ENCODE measurements at places on chromosomes 5 and 9.

DNA sequence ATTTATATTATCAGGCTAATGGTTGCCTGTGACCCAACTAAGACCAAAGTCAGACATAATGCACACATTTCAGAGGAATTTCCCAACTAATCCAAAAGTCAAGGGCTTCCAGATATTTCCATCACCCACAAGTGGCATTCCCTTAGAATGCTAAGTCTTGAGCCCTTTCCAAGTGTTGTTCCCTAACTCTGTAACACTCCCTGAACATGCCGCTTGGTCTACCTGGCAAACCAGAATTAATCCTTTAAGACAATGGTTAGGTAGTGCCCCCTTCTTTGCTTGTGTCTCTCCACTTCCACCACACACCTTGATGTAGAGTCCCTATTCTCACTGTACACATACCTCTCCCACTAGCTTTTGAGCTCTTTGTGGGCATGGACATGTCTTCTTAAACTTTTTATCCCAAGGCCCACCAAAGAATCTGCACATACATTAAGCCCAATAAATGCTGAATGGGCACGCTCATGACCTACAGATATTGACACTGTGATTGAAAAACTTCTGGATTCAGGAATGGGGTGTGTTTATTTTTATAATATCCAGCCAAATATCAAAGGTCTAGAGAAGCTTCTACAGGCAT, 37.8 kb upstream of the IFNE start:
- no peak for DNase-seq

GRCh38 chr5:178453224-178453623, 137.0 kb downstream of the COL23A1 start:
- DNase-seq = no peak

GRCh38 chr5:66989781-66990180, 206.8 kb downstream of the CD180 start:
- DNase-seq = no peak

- no peak for DNase-seq
Observed at GRCh38 chr5:83844449-83845068, 123.9 kb upstream of the HAPLN1 start.

GRCh38 chr9:121237916-121238315, 30.0 kb upstream of the GSN start:
- DNase-seq = no peak

DNA sequence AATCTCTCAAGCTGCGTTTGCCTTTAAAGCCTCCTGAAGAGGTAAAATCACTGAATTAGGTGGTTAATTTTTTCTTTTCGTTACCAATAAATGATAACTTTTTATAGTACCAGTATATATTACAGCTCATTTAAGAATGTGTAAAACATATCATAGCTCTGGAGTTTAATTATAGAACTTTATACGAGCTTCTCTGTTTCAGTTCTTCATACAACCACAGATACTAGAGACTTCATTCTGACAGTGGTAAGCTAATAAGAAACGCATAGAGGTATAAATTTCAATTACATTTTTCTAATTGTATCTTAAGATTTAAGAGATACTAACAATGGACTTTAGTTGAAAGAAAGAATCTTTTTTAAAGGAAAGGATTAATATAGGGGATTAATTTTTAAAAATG, 73.9 kb downstream of the PBX3 start:
- DNase-seq = no peak

- no peak for DNase-seq
Observed at GRCh38 chr9:28264368-28264767, 691.1 kb upstream of the C9orf72 start.

GRCh38 chr5:134111741-134112647, 2.5 kb upstream of the TCF7 start:
- DNase-seq = no peak

DNA sequence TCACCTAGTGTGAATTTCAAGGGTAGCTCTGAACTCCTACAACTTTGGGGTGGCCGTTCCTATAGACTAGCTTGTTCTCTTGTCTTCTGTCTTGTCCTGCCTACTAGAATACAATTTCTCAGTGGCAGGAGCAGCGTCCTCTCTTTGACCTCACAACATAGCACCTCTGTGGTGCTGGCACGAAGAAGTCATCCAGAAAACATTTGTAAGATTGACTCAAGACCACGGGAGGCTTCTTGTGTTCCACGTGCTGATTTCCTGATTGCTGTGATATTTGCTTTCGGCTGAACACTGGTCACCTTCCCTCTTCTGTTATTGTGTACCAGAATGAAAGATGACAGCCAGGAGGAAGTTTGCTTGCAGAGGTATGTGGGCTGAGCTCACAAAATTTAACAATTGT, 27.0 kb downstream of the SLC1A1 start:
- DNase-seq = no peak

DNA sequence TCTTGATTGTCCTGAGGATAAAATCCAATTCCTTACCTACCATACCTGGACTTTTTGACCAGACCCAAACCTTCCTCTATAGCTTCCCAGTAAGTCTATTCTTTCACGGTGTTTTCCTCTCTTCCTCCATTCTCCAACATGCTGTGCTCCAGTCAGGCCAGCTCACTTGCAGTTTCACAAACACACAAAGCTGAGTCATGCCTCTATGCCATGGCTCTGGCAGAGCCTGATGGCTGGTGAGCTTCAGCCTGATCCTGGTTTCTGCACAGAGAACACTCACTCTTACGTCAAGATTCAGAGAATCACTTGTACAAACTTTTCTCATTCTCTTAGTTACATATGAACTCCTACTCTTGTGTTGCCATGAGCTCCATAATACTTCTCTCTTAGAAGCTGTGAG, 27.7 kb upstream of the PAX5 start:
- no peak for DNase-seq

DNA sequence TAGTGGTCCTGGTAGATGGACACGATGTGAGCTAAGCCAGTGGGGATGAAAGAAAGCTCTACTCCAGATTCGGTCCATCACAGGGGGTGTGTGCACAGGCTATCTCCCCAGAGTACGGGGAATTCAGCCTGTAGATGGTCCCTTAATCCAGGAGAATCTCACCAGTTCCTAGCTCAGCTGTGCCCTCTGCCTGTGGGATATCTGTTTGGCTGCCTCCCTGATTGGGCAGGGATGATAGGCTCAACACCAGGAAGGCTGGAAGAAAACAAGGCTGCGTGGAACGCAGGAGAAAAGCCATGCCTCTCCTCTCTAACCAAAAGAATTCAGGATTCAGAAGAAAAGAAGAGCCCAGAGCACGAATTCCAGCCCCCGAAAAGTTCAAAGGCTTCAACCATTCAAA, 40.9 kb downstream of the VLDLR start:
- no peak for DNase-seq

DNA sequence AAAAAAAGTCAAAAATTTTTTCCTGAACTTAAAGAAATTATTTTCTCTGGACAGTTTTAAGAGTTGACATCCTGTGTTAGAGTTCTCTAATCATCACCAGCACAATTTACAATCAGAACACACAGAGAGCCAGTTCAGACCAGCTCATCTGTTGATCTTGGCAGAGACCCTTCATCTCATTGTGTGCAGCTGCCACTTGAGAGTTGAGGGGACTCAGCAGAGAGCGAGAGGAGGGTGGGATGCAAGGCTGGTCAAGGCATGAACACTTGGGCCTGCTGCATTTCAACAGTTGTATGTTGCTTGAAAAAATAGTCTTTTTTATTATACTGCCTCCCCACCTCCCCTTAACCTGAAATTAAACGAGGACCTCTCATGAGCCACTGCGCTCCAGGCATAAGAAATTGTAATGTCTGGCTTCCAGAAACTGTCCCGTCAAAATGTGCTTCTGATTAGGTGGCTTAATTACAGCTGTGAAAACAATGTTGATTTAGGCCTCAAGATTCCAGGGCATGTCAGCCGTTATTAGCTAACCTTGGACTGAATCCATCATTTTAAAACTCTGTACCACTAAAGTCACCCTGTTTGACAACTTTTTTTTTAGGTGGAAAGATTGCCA, 383.6 kb downstream of the CCDC171 start:
- no peak for DNase-seq

- no peak for DNase-seq
Observed at GRCh38 chr9:22084336-22085035, 75.4 kb upstream of the CDKN2B start.

DNA sequence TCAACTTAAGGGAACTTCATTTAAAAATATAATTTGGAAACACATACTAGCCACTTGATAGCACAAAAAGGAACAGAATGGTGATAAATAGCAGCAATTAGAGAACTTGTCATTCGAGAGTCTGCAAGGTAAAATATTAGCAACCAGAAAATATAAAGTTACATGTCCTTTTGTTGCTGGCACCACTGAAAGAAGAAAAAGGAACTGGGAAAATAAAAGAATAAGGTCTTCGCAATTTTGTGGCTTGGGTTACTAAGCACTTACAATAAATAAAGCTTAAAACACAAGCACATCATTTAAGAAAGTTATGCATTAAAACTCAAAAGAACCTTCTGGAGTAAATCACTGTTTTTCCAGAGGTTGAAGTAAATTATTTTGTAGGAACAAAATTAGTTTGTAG, 149.9 kb upstream of the FBN2 start:
- DNase-seq = no peak

DNA sequence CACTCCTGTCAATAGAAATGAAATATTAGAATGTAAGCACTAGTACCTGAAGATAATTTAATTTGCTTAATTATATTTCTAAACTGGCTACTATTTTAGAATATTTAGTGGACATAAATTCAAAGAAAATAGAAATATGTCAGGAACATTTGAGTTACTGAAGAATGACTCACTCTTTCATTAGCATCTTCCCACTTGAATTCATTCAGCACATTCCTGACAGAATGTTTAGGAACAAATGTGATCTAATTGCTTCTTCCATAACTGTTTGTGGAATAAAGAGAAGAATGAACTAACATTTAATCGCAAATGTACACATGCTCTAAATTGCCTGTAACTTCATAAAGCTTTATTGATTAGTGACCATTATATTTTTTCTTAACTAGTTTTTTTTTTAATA, 306.2 kb upstream of the ADAMTSL1 start:
- no peak for DNase-seq

GRCh38 chr5:69136293-69136692, 30.7 kb upstream of the CCNB1 start:
- no peak for DNase-seq

- DNase-seq = no peak
Observed at GRCh38 chr9:135886147-135886981, 21.0 kb downstream of the CAMSAP1 start.

DNA sequence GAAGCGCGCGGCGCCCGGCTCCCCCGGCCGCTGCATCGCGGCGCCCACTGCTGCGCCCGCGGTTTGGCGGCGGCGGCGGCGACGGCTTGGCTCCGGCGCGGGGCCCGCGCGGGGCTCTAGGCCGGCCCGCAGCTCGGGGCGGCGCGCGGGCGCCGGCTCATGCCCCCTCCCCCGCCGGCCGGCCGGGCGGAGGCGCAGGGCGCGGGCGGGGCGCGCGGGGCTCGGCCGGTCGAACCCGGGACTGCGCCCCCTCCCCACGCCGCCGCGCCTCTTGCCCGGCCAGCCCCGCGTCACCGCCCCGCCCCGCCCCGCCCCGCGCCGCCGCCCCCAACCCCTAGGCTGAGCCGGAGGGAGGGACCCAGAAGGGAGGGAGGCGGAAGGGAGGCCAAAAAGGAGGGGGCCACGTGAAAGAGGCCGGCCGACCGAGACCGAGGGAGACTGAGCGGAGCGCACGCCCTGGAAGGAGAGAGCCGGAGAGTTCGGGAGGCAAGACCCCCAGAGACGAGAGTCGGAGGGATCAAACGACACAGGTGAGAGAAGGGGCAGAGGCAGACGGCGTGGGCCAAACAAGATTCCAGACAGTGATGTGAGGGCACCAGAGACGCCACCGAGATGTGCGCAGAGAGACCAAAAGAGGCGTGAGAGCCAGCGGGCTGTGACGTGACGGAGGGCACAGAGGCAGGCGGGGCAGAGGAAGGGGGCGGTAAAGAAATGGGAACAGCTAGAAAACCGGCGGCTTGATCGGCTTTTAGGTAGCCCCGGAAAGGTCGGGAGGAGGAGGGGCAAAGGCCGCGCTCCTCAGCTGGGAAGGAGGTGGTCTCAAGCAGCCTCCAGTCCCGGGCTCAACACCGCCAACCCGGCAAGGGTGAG, at the start of gene BARX1:
Gene BARX1, minus strand, starts transcription at position 245 of the 870 bp plus-strand sequence. Its CDS starts 209 bp downstream, at position 36.
- no peak for DNase-seq

All from esophagus squamous epithelium (tissue), 5 donors.